IPS DF 6.9 (cell line): ENCODE measurements at places on chromosomes 4 and X.

- DNase-seq, result no peak
Measured at GRCh38 chr4:141195095-141195707, 25.5 kb upstream of the ZNF330 start.

GRCh38 chrX:56726605-56727004 is 2.4 kb upstream of the NBDY start:
- DNase-seq, result no peak

DNA sequence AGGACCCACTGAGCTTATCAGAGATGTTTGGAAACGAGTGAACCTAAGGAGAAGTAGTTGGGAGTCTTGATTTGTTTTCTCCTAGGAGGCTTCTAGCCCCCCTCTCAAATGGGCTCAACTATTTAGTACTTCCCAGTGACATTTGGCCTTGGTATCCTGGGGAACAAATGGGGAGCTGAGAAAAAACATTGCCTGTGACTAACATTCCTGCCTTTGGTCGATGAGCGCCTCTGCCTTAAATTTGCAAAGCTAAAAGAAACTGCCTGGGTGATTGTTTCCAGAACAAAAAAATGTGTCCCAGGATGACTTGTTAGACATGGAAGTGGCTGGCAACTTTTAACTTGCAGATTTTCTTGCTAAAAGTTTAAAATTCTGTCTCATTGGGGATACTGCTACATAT is 58.8 kb upstream of the IGFBP7 start:
- DNase-seq, result no peak

- DNase-seq, result no peak
Measured at GRCh38 chr4:156113138-156113765, 159.6 kb upstream of the CTSO start.
